ENCODE measurements at places on chromosomes 4 and X.

DNA sequence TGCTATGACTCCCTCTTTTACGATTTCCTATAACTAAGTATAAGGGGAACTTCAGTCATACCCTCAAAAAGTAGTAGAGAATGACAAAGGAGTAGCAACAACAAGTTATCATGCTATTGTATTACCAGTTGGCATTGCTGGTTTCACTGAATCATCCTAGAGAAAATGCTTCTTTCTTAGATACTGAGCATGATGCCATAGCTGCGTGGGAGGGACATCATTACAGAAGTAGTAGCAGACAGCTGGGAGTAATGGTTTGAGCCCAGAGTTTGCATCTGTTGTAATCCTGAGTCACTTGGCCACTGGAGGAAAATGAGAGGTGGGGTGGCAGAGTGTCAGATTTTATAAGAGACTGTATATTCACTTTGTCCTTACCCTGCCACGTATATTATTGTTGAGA, 38.6 kb downstream of the MTMR1 start:
- DNase-seq, result peak; percentile 88

- DNase-seq, result no peak
These were observed 1629.2 kb upstream of the ADGRL3 start for GRCh38 chr4:59570860-59571476.

- peak; percentile 18 for DNase-seq
These were observed 2.0 kb upstream of the FATE1 start for GRCh38 chrX:151713849-151714248.

DNA sequence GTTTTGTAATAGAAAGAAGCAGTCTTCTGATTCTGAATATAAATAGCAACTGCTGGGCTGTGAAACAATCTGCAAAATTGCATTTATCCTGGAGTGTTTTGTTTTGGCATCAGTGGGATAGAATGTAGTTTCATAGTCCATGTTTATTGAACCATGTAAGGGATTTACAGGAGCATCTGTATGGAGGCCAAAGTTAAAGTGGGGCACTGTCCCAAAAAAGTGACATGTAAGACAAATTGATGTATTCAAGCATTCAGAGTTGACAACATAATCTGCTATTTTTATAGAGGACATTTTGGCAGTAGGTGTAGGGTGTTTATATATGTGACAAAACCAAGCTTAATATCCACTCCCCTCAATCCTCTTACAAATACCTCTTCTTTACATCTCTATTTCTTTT, 200.5 kb upstream of the ANK2 start:
- DNase-seq, result no peak

- DNase-seq, result no peak
These were observed 31.8 kb downstream of the SH3TC1 start for GRCh38 chr4:8230891-8231290.

- DNase-seq, result no peak
These were observed 324 bp upstream of the MSN start for GRCh38 chrX:65667157-65667502.

- no peak for DNase-seq
These were observed 302.8 kb downstream of the KCNIP4 start for GRCh38 chr4:21645776-21646175.

- DNase-seq, result peak; percentile 12
These were observed 63.0 kb downstream of the PRSS12 start for GRCh38 chr4:118289794-118290193.

GRCh38 chr4:118712872-118713271, 27.7 kb downstream of the METTL14 start:
- no peak for DNase-seq

- DNase-seq, result no peak
These were observed 80.5 kb downstream of the HNRNPD start for GRCh38 chr4:82293304-82293703.

DNA sequence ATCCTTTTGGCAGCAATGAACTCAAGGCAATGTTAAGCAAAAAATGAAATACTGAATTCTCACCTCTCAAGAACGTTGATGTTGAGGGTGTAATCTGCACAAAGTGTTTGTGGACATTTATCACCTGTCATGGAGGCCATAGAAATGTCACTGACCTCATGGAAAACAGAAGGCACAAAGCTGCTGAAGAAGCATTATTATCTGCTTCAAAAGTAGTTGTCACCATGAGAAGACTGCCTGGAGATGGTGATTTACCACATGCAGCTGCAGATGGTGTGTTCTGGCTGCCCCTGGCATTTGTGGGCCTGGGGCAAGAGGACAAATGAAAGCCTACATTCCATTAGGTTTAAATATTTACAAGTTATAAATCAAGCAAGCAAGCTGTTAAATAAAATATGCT, 116.8 kb upstream of the RPS6KA3 start:
- DNase-seq, result no peak

DNA sequence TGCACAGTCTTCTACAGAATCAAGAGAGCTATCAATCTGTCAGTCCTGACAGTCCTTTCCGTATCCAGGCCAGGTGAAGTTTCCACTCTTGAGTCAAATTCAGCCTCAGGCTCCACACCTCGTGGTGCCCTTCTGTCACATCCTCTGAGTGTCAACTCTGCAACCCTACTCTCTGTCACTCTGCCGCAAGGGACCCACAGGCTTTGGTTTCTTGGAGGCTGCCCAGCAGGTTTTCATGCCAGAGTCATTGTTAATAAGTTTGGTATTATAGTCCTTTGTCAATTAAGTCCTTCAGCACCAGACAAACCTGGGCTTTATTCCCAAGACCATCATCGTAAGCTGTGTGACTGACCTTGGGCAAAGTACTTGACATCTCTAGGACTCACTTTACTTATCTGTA, 83.4 kb upstream of the KLHL13 start:
- DNase-seq, result no peak

DNA sequence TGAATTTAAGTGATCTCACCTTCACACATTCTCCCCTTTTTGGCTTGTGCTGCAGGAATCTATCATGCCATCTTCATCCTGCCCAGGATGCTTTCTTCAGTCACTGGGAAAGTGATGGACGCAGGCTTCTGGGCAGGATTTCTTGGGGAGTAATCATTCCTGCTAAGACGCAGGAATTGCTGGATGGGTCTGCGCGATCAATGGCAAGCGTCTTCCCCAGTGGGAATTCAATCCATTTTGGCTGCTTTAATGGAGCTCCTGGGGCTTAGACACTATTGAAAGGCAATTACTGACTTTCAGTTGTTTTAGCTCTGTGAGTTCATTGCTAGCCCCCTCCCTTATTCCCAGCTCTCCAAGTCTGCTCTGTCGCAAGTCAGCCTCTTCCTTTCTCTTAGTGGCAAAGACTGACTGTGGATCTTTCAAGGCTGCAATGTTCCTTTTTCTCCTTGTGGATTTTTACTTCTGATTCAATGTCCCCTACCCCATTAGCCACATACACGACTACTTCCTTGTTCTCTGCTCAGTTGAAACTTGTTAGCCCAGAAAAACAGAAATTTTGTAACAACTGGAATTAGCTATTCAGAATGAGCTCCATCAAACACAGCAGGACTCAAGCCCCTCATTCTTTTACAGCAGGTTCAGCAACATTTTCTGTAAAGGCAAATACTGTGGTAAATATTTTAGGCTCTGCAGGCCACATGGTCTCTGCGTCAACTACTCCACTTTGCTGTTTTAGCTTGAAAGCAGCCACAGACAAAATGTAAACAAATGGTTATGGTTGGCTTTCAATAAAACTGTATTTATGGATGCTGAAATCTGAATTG, 154.9 kb downstream of the ASB9 start:
- DNase-seq, result no peak

GRCh38 chr4:81839347-81840042, 367.8 kb upstream of the RASGEF1B start:
- DNase-seq, result no peak

DNA sequence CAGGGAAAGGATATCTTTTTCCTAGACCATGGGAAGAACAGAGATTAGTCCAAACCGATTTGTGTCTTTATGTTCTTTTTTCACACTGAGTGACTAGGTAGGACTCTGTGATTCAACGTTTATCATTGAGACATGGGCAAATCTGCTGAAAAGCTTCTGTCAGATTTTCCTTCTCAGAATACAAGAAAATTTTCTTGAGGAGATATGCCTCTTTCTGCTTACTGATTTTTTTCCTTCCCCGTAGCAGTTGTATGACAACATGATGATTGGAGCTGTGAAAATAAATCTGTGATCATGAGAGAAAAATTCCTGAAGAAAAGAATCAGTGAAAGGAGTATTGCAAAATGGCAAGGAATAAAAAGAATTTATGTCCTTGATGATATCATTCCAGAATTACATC, 130.6 kb upstream of the FAT4 start:
- DNase-seq, result no peak

DNA sequence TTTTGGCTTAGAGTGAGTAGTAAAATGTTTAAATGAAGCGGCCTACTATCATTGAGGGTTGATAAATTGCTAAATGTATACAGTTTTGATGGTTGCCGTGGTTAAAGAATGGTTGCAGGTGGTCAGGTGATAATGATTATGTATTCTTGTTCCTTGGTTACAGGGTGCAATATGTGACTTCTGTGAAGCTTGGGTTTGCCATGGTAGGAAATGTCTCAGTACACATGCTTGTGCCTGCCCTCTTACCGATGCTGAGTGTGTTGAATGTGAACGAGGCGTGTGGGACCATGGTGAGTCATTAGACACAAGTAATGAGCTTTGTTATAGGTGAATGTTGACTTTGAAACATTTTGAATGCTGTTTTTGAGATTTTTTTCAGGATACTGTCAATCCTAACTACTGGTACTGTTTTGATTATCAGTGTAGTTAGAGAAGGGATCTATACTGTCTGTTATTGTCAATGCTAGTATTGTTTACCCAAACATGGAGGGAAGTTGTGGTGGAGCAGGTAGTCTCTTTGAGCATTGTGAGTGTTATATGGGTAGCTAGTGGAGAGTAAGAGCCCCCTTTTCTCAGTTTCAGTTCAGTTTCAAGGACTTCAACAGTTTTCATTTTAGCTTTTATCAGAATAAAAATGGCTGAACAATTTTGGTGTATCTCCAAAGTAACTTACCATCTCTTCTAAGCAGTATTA, 8.9 kb downstream of the ZNF330 start:
- no peak for DNase-seq

DNA sequence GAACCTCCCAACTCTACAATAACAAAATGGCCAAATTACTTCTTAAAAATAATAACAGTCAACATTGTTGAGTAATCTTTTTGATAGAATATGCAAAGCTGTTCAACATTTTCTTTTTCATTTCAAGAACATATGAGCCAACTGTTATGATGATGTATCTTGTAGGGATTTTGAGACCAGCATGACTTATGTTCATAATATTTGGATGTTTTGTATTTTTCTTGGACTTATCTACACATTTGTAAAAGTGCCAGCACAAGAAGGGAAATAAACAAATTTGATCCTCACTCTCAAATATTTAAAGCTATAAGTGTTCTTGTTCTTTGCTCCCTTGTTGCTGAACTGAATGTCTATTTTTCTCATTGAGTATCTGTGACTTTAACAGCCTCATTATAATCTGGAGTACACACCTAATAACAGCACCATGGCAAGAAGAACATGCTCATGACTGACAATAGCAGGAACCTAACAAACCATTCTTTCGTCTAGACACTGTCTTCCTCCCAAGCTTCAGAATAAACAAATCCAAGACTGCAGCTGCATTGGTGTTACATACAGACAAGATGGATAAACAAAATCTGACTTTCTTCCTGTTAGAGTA, 1049.7 kb downstream of the FAT4 start:
- peak; percentile 67 for DNase-seq

- peak; percentile 36 for DNase-seq
These were observed 9.1 kb upstream of the XAGE2 start for GRCh38 chrX:52359614-52360232.

Data from cardiac fibroblast (primary cell).